Right hindlimb (tissue), 1 donor: ENCODE measurements at places on chromosomes 12 and 14.

GRCh38 chr12:91778091-91778832, 367.4 kb downstream of the BTG1 start:
- DNase-seq: no peak

DNA sequence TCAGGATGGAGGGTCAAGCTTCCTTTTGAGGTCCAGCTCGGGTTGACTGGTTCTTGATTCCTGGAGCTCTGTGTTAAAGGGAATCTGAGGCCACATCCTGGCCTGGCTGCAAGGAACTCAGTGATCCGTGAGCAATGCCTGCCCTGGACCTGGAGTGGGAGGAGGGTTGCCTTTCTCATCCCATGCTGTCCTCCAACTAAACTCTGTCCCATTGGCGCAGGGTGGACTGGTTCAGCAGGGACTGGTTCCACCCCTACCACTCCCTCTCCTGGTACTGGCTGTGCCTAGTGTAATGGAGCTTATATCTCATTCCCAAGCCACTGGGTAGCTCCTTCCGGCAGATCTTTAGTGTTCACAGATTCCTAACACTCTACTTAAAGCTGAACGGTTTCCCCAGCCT, 3.9 kb upstream of the CMKLR1 start:
- no peak for DNase-seq

- no peak for DNase-seq
These were observed 7.7 kb upstream of the LRRC23 start for GRCh38 chr12:6896846-6897435.

DNA sequence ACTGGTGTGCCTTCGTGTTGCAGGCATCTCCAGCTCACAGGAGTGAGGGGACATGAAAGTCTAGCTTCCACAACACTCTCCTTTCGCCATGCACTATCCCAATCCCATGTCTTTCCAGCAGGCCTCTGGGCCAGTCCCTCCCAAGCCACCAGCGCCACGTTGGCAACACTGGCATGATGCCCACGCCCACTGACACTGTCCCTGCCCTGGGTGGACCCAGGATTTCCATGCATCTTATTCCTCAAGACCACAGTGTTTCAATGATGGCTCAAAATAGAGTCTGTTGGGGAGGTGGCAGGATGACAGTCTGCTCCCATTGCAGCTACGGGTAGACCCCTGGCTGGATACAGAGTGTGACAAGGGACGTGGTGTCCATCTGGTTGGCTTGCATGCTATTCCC, 2.3 kb downstream of the SP7 start:
- no peak for DNase-seq

GRCh38 chr12:130747867-130748740, 32.0 kb upstream of the RIMBP2 start:
- DNase-seq: peak; percentile 83

DNA sequence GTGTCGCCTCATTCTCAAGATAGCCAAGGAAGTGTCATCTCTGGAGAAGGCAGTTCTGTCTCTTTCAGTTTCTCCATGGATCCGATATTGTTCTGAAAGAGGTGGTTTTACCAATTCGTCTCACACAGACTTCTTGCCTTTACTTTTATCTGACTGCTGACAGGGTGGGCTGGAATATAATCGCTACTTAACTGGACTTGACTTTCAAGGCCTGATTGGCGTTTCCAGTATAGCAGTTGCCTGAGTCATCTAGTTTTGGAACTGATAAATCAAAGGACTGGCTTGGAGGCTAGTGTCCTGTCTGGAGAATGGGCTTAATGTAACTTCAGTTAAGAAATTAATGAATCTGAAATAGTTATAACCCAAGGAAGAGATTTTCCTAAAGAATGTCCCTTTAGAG, 21.6 kb downstream of the PRKCH start:
- no peak for DNase-seq

DNA sequence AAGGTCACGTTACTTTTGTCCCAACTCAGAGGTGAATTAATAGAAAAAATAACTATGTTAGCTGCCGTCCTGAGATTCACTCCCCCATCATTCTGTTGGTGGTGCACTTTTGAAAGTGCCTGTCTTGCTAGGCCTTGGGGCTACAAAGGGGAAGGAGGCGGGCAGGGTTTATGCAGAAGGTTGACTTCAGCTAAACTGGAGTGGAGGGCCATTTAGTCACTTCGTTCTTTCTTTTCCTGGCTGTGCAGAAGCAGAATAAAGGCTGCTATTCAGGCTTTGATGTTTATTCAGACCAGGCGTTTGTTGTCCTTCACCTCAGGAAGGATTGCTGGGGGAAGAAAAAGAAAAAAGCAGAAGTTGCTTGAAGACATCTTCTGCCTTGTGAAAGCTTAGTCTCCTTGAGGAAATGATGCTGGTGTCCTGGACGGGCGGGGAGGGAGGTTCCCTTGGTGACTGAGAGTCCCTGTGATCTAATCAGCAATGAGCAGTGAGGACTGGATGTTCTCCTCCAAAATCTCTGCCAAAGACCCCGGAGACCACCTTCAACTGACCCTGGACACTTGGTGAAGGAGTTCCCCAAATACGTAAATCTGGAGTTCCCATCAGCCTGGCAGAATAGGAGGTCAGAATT, 4.0 kb downstream of the GLT1D1 start:
- DNase-seq: no peak

GRCh38 chr14:100103250-100104005, 38.2 kb downstream of the EVL start:
- no peak for DNase-seq

DNA sequence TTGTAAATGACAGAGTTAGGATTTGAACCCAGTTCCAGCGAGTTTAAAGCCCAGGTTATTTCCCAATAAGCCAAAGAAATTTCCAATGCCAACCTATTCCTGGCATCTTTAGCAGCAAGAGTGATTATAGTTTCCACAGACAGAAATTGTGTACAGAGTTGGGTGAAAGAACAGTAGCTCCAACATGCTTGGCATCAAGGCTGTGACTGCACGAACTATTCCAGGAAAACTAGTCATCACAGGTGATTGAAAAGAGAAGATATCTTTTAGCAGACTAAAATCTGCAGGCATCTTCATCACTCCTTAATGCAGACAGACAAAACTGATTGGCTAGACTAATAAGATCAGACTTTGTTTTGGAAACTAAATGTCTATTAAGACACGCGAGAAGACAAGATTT, 262.7 kb upstream of the PLEKHG7 start:
- DNase-seq: no peak

DNA sequence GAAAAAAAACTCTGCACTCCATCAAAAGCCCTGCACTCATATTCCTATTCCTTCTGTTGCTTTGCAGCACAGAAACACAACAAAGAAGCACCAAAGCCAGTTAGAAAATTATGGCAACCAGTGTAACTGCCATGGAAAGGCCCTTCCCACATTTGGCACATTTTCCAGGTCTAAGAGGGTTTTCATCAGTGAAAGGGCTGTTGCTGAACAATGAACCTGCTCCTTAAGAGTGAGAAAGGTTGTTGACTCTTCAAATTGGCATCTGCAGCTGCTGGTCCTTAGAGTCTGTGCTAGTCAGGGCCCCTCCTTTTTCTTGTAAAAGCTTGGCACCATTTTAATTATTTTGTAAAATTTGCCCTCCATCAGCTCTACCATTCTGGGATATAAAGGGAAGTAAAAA, 378.7 kb upstream of the KITLG start:
- DNase-seq: no peak

DNA sequence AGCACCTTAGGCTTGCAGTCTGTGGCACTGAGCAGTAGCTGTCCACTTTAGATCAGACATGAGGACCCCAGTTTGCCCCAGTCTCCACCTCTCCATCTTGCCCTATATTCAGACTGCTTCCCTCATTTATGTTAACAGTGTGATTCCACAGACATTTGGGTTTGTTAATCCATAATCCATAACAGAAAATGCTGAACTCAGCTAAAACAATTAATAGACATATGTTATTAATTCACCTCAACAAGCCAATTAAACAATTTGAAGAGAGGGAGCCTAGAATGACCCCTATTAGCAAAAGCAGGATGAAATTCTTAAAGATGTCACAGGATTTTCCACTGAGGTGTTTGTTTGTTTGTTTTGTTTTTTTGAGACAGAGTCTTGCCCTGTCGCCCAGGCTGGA, 9.1 kb downstream of the CDKL1 start:
- DNase-seq: no peak

- DNase-seq: no peak
These were observed 34.5 kb downstream of the FBRSL1 start for GRCh38 chr12:132524405-132524804.

GRCh38 chr12:125143491-125143890, 78.3 kb downstream of the AACS start:
- peak; percentile 39 for DNase-seq

- DNase-seq: no peak
These were observed 937.2 kb upstream of the FLRT2 start for GRCh38 chr14:84592770-84593169.

- DNase-seq: no peak
These were observed 27.3 kb upstream of the SPTSSA start for GRCh38 chr14:34489324-34489723.

DNA sequence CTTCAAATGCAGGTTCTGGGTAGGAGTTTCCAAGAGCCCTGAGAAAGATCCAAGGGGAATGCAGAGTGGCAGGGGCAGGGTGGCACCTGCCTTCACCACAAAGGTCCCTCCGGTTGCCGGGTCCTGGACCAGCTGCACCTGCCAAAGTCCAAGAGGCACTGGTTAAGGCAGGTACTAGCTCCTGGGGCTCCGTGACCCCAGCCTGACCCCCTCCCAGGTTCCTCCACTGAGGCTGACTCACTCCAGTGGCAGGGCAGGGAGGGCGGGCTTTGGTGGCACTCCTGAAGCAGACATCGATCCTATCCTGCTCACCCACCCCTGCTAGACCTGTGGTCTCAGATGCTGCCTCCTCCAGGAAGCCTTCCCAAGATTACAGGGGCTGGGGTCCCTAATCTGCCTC, 11.4 kb downstream of the RPS6KL1 start:
- DNase-seq: no peak

DNA sequence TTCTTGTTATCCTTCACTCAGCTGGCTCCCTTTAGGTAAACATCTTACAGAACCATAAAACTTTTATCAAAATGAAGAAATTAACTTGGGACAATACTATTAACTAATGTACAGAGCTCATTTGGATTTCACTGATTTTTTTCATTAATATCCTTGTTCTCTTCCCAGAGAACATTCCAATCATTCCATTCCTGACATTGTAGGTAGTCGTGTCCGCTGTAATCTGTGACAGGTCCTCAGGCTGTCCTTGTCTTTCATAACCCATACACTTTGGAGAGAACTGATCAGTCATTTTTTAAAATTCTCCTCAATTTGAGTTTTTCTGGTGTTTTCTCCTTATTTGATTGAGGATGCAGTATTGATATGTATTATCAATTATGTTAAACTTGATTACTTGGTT, 916.8 kb downstream of the GALC start:
- no peak for DNase-seq

GRCh38 chr12:65814038-65814437, 10.2 kb upstream of the HMGA2 start:
- no peak for DNase-seq

GRCh38 chr12:121036810-121037326, 2.2 kb downstream of the OASL start:
- DNase-seq: no peak

GRCh38 chr12:104213952-104214351, 1.6 kb upstream of the TXNRD1 start:
- DNase-seq: no peak

DNA sequence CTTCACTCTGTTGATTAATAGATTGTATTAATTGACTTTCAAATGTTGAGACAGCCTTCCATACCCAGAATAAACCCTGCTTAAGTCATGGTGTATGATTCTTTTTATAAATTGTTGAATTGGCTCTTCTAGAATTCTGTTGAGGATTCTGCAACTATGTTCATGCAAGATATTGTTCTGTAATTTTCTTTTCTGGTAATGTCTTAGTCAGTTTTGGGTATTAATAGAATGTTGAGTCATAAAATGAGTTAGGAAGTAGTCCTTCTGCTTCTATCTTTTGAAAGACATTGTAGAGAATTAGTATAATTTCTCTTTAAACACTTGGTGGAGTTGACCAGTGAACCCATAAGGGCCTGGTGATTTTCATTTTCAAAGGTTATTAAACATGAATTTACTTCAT, 958.9 kb downstream of the LRFN5 start:
- DNase-seq: no peak

GRCh38 chr12:28973491-28973890, 175.6 kb upstream of the FAR2 start:
- no peak for DNase-seq

- no peak for DNase-seq
These were observed 11.7 kb downstream of the ATP5MC2 start for GRCh38 chr12:53664191-53664590.

GRCh38 chr12:105378911-105379310, 48.4 kb downstream of the C12orf75 start:
- DNase-seq: no peak

DNA sequence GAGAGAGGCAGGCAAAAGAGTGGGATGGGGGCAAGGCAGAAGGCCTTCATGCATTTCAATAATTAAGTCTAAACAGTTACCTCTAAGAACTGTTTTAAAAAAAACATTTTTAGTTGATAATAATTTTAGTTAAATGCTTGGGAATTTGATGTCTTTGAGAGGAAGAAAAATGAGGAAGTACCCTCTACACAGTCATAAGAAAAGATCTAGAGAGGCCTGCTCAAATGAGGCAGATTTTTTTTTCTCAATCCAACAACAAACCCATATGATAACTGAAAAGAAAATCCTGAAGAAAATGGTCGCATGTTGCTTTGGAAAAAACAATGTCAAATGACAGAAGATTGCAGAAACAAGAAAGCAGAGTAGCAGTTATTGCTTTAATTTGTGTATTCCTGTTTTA, 25.6 kb downstream of the SINHCAF start:
- DNase-seq: no peak

GRCh38 chr12:42094277-42094676, 50.4 kb downstream of the GXYLT1 start:
- DNase-seq: no peak

- peak; percentile 47 for DNase-seq
These were observed 8.5 kb upstream of the ASCL1 start for GRCh38 chr12:102948941-102949352.

DNA sequence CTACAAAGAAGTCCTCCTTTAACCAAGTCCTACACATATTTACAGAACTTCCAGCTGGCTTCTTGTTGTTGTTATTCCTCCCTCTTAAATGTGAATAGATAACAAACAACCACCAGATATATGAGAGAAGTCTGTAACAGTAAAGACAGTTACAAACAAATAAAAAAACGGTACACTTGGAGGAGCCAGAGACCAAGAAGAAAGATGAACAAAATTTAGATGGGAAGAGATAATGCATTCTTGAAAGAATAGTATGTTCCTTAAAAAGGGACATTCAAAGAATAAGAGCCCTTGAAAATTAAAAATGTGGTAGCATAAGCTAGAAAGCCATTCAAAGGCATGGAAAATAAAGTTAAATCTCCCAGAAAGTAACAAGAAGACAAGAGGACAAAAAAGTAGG, 25.9 kb downstream of the SLCO1A2 start:
- DNase-seq: no peak

DNA sequence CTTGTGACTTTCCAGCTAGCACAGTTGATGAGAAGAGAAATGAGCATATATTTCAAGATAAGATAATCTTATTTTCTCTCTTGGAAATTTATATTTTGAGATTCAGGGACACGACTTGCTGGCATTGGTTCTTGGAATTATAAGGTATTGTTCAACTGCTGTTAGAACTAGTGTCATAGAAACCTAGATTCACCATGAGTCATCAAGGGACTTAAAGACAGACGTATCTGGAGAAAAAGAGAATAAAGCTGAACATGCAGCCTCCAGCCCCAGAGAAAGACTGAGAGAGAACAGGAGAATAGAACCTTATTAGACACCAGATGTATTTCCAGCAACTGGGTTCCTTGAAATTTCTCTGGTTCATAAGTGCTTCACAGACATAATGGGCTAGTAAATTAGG, 194.4 kb upstream of the PPFIA2 start:
- DNase-seq: no peak
